ENCODE measurements at places on chromosomes 4 and X. TPM values are rescaled to one million over a fixed set of nuclear protein-coding genes. Genes with fewer than 3 reads are reported as not detected.

The TMEM31 gene
- total RNA-seq = not detected

The MAGEC2 gene
- not detected for total RNA-seq

The MBNL3 gene
- total RNA-seq = 2.3 TPM

The SLC10A3 gene
- 8.4 TPM for total RNA-seq

The IL2 gene
- not detected for total RNA-seq

The GDPD2 gene
- total RNA-seq = not detected

The SPARCL1 gene
- total RNA-seq = 0.32 TPM

The SMIM43 gene
- total RNA-seq = not detected

The CPE gene
- 3.5 TPM for total RNA-seq

The SOD3 gene
- under 0.01 TPM for total RNA-seq

The CXCL8 gene
- total RNA-seq = 36.1 TPM

The SPANXN3 gene
- not detected for total RNA-seq

The VCX3B gene
- not detected for total RNA-seq

The ZMAT1 gene
- 0.97 TPM for total RNA-seq

The CITED1 gene
- not detected for total RNA-seq

The TMSB15A gene
- 15.9 TPM for total RNA-seq

The ADH6 gene
- total RNA-seq = not detected

The CDKL2 gene
- 0.30 TPM for total RNA-seq

The TMEM35A gene
- total RNA-seq = 6.5 TPM

The GK2 gene
- not detected for total RNA-seq

The NOX1 gene
- not detected for total RNA-seq

The FREM3 gene
- total RNA-seq = not detected

The PWWP3B gene
- not detected for total RNA-seq

The RAB33A gene
- total RNA-seq = 1.2 TPM

The PF4V1 gene
- total RNA-seq = not detected

The MAGEE2 gene
- not detected for total RNA-seq

The DUX4 gene
- total RNA-seq = not detected

The GPR50 gene
- not detected for total RNA-seq

All from epithelial cell of umbilical artery (primary cell).